NCI-H187 (cell line): ENCODE measurements at places on chromosomes 4 and X.

- no peak for DNase-seq
Observed at GRCh38 chr4:87055311-87055710, 120.5 kb downstream of the AFF1 start.

DNA sequence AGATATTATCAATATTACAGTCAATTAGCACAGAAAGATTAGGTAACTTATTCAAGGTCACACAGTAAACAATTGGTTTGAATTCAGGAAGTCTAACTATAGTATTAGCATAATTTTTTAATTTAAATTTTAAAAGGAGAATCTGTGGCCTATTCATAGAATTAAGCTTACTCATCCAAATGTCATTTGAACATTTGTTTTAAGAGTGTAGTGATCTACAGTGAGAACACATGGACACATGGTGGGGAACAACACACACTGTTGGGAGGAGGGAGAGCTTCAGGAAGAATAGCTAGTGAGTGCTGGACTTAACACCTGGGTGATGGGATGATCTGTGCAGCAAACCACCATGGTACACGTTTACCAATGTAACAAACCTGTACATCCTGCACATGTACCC, 48.3 kb downstream of the MEPE start:
- no peak for DNase-seq

GRCh38 chr4:32207456-32207855, 1487.3 kb downstream of the PCDH7 start:
- no peak for DNase-seq

DNA sequence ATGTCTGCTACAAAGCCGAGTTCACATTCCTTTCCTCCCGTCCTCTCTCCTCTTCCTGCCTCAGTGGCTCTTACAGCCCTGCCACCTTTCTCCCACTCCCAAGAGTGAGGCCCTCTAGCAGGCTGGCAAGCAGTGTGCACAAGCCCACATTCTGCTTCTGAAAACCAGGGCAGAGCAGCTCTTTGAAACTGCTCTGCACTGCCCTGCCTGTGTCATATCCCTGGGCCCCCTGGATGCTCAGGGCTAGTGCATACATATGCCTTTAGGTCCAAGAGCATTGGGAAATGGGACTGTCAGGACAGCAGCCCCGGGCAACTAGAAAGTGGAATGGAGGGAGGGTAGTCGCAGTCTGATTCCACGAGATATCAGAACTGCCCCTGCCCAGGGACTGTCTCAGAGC, 42.4 kb downstream of the CNGA2 start:
- DNase-seq, result no peak

DNA sequence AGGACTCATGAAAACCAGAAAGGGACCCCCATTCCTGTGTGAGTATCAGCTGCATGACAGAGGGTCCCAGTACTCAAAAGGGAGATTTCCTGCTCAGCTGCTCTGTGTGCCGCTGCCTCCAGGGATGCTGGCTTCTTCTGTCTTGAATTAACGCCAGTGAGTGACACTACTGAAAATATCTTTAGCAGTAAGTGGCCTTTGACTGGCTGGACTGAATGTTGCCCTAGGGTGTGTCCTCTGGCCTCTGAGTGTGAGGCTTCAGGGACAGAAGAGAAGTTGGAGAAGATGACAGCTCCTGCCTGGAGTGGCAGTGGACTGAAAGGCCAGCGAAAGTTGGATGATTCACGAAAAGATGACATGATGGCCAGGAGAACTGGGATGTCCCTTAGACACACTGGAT, 95.4 kb downstream of the LIMCH1 start:
- no peak for DNase-seq

- no peak for DNase-seq
Observed at GRCh38 chr4:48509543-48509942, 19.5 kb downstream of the ZAR1 start.

DNA sequence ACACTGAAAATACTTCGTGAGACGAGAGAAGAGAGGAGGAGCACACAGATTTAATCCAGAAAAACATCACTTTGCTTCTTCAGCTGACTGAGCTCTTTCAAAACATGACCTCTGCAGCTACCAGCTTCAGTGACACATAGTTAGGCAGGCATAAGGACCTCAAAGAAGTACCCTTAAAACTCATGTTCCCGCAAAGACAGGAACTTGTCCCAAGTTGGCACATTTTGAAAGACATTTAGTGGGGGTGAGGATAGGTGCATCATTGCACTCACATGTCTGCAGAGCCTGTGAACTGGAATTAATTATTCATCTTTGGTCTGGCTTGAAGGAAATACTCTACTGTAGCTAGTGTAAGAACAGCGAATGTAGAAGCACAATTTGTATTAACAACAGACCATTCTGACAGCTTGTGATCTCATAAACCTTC, 221.8 kb downstream of the MGST2 start:
- DNase-seq, result no peak

DNA sequence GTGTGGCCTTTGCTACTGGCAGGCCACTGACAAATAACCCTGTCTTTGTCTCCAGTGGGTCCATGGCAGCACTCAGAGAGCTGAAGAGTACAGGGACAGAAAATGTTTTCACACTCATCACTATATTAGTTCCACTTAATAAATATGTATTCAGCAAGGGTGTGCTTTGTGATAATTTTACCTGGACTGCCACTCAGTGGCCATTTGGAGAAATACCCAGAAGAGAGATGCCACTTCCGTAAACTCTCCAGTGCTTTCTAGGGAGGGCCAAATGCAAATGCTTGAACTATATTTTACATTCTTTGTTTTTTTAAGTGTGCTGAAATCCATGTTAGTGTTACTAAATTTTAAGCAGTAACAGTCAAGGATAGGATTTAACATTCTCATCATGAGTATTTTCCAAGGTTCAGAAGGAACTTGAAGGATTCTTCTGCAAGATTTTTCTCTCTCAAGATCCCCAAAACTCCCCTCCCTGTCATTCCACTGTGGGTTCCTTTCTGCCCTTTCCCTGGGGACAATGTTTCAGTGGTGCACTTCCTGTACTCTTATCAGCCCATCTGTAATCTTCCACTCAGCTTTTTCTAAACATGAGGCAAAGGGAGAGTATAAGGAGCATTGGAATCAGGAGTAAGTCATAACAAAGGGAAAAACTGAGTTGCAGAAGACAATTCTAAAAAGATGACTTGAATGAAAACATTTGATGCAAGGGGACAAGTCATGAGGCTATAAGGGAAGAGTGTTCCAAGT, 46.0 kb downstream of the TFDP3 start:
- no peak for DNase-seq

GRCh38 chrX:31258166-31258565, 186.3 kb upstream of the FTHL17 start:
- no peak for DNase-seq

- no peak for DNase-seq
Observed at GRCh38 chrX:103253608-103254007, 1.3 kb downstream of the TCEAL8 start.

- DNase-seq, result no peak
Observed at GRCh38 chrX:136271300-136271699, 20.1 kb upstream of the MAP7D3 start.

- DNase-seq, result peak; percentile 3
Observed at GRCh38 chrX:148500423-148501385, at the start of gene AFF2. AFF2 (plus strand) TSS chrX:148500617; CDS start chrX:148501098, 481 bp downstream.

GRCh38 chr4:65508168-65508567, 162.1 kb downstream of the EPHA5 start:
- no peak for DNase-seq

GRCh38 chr4:89860971-89861370, 24.0 kb upstream of the SNCA start:
- no peak for DNase-seq

DNA sequence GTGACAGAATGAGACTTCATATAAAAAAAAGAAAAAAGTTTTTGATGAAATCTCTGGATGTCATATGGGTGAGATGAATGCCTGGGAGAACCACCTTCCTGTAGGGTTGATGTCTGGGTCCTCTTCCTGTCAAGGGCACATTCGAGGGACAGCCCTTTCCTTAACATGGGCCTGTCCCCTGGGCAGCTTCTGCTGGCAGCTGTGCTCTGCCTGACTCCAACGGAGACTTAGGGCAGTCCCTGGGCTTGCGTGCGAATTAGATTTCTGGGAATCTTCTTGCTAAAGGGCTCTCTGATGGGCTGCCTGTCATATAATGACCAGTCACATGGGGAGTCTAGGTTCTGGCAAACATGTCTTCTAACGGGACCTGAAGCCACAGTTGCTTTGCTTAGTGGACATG, 40.7 kb downstream of the TNIP2 start:
- no peak for DNase-seq

GRCh38 chr4:113409181-113409580, 352.4 kb downstream of the CAMK2D start:
- DNase-seq, result no peak

- no peak for DNase-seq
Observed at GRCh38 chrX:129653181-129653970, 1.4 kb downstream of the APLN start.

- no peak for DNase-seq
Observed at GRCh38 chrX:17656556-17656955, 80.7 kb upstream of the SCML1 start.

DNA sequence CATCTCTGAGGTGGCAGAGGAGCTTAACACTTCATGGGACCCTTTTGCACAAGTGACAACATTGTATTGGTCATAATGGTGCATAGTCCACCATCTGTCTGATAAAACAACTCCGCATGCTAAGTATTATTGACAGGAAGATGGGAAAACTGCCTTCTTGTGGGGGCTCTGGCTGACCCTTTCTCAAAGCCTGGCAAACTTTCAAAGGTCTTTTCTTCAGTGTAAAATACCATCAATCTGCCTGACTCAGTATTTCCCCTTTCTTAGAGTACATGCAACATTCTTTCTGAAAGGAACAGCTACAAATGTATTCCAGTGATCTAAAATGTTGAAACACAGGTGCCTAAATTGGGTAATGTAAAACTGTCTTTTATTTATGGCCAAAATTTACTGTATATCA, 89.1 kb downstream of the NAA11 start:
- DNase-seq, result no peak

GRCh38 chr4:120355881-120356280, 289.2 kb upstream of the MAD2L1 start:
- no peak for DNase-seq

DNA sequence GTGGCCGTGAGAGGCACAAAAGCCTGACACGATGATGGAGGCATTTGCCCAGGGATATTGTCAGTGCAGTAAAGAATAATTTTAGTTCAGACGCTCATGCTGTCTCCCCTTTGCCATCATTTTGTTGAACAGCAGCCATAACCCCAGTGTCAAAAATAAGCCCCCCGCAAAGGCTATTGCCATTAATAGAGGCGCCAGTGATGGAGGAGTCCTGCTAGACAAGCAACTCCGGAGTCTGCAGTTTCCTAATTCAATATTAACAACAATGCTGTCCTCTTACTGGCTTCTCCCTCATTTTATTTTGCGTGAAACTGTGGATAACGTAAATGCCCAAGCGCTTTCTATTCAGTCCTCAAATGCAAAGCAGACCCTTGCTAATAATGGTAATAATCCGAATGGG, 603 bp upstream of the SMS start:
- no peak for DNase-seq
